ENCODE measurements at places on chromosomes 7 and 10. TPM values are rescaled to one million over a fixed set of nuclear protein-coding genes. Genes with fewer than 3 reads are reported as not detected.
A peak's percentile ranks its signal among the peaks of the same experiment; 100 is the strongest.

DNA sequence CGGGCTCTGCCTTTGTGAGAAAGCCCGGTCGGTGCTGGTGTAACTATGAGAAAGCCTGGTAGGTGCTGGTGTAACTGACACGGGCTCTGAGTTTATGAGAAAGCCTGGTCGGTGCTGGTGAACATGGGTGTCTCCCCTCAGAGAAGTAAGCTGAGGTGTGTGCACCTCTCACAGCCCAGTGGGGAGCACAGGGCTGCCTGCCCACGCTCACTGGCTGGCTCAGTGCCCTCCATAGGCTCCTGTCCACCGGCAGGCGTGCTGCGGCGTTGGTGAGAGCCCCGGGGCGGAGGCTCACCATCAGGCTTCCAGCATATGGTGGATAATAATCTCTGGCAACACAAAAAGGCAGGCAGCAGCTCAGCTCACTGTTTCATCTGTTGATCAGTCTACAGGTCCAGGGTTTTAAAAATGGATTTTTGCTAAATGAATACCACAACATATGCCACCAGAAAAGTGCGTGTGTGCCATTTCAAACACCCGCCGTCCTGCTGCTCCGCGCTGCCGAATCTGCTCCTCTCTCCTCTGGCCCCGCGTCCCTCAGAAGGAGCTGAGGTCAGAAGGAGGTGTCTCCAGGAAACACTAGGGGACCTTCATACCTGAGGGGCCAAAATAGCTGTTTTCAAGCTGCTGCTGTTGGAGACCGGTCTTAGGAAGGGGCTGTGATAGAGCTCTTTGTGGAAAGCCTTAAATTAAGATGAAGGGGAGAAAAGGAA is 365.7 kb downstream of the DNAJB6 start:
- no peak for DNase-seq

- peak; percentile 59 for DNase-seq
Observed at GRCh38 chr7:116952635-116953371, 498 bp upstream of the ST7 start.

- no peak for DNase-seq
Observed at GRCh38 chr10:47285381-47286115, 14.4 kb upstream of the GDF10 start.

DNA sequence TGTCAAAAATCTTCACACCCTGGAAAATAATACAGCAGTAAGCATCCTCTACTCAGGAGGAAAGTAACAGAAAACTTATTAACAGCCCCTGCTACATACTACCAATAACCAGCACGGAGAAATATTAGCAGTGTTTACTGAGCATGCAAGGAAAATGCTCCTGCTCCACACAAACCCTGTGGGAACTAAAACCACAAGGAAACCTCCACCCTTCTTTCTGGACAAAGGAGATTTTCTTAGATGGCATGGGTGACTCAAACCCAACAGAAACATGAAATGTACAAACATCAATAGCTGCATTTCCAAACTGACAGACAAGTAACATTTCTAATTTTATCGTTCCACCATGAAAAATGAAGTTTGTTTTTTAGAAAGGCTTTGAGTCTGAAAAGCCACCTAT is 113.4 kb downstream of the VPS41 start:
- no peak for DNase-seq

- no peak for DNase-seq
Observed at GRCh38 chr7:26657686-26658388, 206.6 kb downstream of the SKAP2 start.

GRCh38 chr10:132309879-132310591 is 2.3 kb upstream of the STK32C start:
- DNase-seq: no peak

The ADARB2 gene
- 0.49 TPM for polyA plus RNA-seq

The ACBD7 gene
- polyA plus RNA-seq: 3.7 TPM

Measured in right lung (tissue), 10 donors.